Esophagus squamous epithelium (tissue), 5 donors: ENCODE measurements at places on chromosomes 7 and 10. TPM values are rescaled to one million over a fixed set of nuclear protein-coding genes. Genes with fewer than 3 reads are reported as not detected.

Gene CXCL12
- 28.4 TPM for total RNA-seq

DNA sequence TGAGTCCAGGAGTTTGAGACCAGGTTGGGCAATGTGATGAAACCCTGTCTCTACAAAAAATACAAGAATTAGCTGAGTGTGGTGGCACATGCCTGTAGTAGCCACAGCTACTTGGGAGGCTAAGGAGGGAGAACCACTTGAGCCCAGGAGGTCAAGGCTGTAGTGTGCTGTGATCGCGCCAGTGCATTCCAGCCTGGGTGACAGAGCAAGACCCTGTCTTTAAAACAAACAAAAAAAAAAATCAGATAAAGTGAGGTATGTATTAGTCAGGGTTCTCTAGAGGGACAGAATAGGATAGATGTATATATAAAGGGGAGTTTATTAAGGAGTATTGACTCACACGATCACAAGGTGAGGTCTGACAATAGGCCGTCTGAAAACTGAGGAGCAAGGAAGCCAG, 101.5 kb upstream of the GPR26 start:
- H3K36me3 ChIP-seq: no peaks in the 10 kb centered on the region
- H3K4me1 ChIP-seq: no peaks in the 10 kb centered on the region
- H3K27ac ChIP-seq: no peak overlapping the region
- no peak overlapping the region for H3K4me3 ChIP-seq
- no peak for DNase-seq

GRCh38 chr10:122699796-122700455, at the start of gene C10orf120:
Gene C10orf120, minus strand, starts transcription at chr10:122699846. Its CDS starts 56 bp downstream, at chr10:122699790.
- no peaks in the 10 kb centered on the region for H3K36me3 ChIP-seq
- no peaks in the 10 kb centered on the region for H3K4me1 ChIP-seq
- H3K4me3 ChIP-seq: no peak within 1 kb of the TSS
- DNase-seq: no peak

DNA sequence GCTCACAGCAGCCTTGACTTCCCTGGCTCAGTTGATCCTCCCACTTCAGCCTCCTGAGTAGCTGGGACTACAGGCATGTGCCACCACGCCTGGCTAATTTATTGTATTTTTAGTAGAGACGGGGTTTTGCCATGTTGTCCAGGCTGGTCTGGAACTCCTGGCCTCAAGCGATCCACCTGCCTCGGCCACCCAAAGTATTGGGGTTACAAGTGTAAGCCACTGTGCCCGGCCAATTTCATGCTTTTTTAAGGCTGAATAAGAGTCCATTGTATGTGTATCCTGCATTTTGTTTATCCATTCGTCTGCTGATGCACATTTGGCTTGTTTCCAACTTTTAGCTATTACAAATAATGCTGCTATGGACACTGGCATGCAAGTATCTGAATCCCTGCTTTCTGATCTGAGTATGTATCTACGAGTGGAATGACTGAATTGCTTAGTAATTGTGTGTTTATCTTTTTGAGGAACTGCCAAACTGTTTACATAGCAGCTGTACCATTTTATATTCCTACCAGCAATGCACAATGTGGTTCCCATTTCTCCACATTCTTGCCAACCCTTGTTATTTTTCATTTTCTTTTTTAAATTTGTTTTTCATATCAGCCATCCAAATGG, 37.3 kb upstream of the TPST1 start:
- peaks cover 19% of the 10 kb centered on the region for H3K4me1 ChIP-seq
- no peaks in the 10 kb centered on the region for H3K36me3 ChIP-seq
- no peak for DNase-seq
- H3K27me3 ChIP-seq: no peaks in the 10 kb centered on the region

DNA sequence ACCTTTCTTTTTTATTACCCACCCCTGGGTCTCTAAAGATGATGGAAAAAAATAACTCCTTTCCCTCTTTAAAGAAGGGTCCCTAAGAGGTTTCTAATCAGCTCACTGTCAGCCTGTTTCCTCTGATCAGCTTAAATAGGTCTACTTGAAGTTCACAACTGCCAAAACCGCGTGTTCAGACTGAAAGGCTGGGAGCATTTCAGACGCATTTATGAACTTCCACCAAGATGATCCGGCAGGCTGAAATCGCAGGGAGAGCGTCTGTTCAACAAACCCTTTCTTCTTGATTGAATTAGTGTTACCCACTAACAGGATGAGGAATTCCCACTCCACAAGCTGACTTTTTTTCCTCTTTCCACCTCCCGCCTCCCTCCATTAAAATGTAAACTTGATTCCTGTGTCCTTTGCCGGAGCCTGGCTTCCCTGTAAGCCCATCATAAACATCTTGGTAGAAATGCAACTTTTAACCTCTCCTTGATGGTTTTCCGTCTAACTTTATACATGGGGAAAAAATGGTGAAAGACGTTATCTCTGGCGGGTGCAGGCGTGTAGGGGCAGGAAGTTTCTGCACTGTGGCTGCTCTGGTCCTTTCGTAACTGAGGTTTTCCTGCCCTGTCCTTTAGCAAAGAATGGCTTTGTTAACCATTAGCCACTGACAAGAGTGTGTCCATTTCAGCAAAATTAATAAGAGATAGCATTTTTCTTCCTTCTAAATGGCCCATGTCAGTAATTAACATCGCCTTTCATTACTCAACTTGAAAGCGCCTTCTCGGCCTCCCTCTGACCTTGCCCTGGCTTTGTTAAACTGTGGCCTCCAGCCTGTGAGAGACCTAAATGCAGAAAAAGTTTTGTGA, 130.7 kb downstream of the BAMBI start:
- no peak overlapping the region for H3K4me3 ChIP-seq
- no peaks in the 10 kb centered on the region for H3K36me3 ChIP-seq
- no peaks in the 10 kb centered on the region for H3K4me1 ChIP-seq
- no peaks in the 10 kb centered on the region for H3K27me3 ChIP-seq
- DNase-seq: no peak

DNA sequence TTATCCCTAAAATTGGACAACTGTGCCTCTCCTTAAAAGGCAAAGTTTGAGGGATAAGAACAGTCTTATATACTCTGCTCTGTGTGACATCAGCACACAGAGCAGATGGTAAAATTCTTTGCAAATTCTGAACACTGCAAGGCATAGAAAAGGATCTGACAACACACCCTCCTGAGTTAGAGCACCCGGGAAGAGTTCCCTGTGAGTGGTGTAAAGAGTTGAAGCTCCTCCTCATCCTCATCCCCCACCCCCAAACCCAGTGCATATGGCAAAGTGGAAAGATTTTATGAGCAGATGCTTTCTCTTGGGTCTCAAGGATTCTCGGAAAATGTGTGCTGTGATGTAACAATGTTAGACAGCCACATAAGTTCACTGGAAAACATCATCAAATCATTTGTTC, 40.0 kb upstream of the DGKI start:
- DNase-seq: no peak
- peaks cover under 1% of the 10 kb centered on the region for H3K36me3 ChIP-seq
- H3K4me3 ChIP-seq: no peak overlapping the region
- no peaks in the 10 kb centered on the region for H3K4me1 ChIP-seq

- H3K4me1 ChIP-seq: peaks cover 24% of the 10 kb centered on the region
- H3K27ac ChIP-seq: peak overlapping the region; percentile 87
Observed at GRCh38 chr7:44979481-44980392, 922 bp upstream of the MYO1G start.

DNA sequence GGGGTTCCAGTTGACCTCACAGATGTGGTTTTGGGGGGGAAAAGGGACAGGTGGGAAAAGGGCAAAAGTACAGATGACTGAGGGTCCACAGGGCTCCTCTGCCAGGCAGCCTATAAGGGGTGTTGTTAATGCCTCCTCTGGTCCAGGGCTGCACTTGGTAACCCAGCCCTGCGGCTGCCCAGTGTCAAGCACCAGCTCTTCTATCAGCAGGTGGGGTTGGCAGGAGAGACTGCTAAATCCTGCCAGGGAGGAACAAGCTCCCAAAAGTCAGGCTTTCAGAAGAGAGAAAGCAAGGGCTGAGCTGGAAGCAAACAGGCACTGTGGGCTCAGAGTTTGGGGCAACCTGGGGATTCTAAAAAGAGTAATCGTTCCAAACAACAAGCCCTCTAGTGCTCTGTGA, 39.1 kb downstream of the LRRC20 start:
- no peaks in the 10 kb centered on the region for H3K4me1 ChIP-seq
- H3K4me3 ChIP-seq: no peak overlapping the region
- H3K27me3 ChIP-seq: no peaks in the 10 kb centered on the region
- peaks cover 15% of the 10 kb centered on the region for H3K36me3 ChIP-seq

DNA sequence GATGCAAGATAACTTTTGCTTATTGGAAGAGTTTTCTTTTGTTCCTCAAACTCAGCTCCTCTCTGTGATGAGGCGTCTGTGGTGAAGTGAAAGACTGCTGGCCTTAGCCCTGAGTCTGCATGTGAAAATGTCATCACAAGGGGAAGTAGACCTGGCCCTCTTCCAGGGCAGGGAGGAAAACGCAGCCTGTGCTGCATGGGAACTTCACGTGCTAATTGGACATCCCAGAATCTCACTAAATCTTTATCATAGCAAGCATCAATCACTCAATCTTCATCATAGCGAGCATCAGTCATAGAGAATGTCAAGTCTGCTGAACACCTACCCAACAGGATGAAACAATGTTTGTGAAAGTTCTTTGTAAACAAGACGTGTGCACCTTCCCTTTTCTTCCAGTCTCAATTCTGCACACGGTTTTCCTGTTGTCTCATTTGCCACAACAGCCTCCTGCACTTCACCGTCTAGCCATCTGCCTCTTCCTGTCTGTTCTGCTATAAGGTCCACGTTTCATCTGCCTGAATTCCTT, 314.6 kb downstream of the FRMD4A start:
- H3K4me1 ChIP-seq: no peaks in the 10 kb centered on the region
- H3K27ac ChIP-seq: no peak overlapping the region
- no peaks in the 10 kb centered on the region for H3K36me3 ChIP-seq
- H3K4me3 ChIP-seq: no peak overlapping the region

DNA sequence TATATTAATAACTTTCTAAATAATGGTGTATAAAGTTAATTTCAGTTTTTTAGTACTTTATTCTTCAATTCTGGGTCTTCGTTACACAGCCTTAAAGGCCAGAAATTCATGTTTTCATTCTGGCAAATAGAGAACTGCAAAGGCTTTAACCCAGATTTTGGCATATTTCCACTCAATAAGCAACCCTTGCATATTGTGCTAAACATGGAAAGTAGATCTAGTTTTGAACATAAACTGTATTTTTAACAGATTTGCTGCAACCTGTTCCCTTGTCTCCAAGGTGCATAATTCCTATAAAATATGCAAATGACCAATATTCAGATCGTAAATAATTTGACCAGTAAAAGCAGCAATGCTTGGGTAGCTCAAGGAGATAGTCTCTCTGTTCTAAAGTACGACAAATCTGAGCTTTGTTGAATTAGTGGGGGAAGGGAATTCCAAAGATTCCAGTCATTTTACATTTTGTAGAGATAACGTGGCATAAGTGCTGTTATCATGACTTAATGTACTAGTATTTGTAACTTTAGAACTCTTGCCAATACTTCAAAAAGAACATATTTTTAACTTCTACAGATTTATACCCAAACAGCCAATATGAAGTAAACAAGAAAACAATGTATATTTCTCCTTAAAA, 46.4 kb upstream of the RSBN1L start:
- H3K4me3 ChIP-seq: no peak overlapping the region
- no peaks in the 10 kb centered on the region for H3K4me1 ChIP-seq
- no peaks in the 10 kb centered on the region for H3K27me3 ChIP-seq
- H3K36me3 ChIP-seq: no peaks in the 10 kb centered on the region

DNA sequence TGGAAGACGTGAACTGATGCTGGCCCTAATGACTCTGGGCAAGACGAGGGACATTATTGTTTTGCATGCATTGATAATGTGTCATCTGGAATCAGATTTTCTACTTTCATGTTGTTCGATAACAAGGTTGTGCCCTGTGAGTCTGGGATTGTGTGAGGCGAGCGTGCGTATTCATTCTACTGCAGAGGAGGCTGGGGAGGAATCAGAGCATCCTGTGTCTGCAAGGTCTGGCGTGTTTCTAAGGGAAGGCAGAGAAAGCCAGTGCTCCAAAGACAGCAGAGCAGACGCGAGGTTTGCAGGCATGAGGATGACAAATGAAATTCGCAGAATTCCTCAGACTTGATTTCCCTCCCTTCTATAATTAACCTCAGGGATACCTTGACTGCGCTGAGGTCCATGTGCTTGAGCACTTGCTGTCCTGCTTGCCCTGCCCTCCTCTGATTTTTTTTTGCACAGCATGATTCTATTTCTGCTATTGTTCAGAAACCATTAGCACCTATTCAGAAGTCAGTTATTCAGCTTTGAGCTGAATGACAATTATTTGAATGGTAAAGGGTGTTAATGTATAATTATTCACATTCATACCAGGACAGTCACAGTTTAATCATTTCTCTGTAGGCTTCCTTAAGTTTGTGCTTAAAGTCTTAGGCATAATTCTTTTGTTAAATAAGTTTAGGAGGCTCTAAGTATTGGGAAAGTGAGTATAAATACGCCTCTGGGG, 233.6 kb downstream of the EBF3 start:
- H3K27ac ChIP-seq: no peak overlapping the region
- H3K4me3 ChIP-seq: no peak overlapping the region
- DNase-seq: no peak
- no peaks in the 10 kb centered on the region for H3K27me3 ChIP-seq
- H3K4me1 ChIP-seq: no peaks in the 10 kb centered on the region

GRCh38 chr7:650339-651031, 76.0 kb upstream of the DNAAF5 start:
- no peak overlapping the region for H3K4me3 ChIP-seq
- H3K4me1 ChIP-seq: no peaks in the 10 kb centered on the region
- no peak for DNase-seq
- no peak overlapping the region for H3K27ac ChIP-seq

GRCh38 chr7:55964261-55965099, at the start of gene NIPSNAP2:
Gene NIPSNAP2, plus strand, starts transcription at chr7:55964585. Its CDS starts 25 bp downstream, at chr7:55964610.
- peaks cover 19% of the 10 kb centered on the region for H3K4me1 ChIP-seq
- no peaks in the 10 kb centered on the region for H3K27me3 ChIP-seq
- peak within 1 kb of the TSS; percentile 98 for H3K27ac ChIP-seq
- no peak for DNase-seq
- H3K4me3 ChIP-seq: peak within 1 kb of the TSS; percentile 78

DNA sequence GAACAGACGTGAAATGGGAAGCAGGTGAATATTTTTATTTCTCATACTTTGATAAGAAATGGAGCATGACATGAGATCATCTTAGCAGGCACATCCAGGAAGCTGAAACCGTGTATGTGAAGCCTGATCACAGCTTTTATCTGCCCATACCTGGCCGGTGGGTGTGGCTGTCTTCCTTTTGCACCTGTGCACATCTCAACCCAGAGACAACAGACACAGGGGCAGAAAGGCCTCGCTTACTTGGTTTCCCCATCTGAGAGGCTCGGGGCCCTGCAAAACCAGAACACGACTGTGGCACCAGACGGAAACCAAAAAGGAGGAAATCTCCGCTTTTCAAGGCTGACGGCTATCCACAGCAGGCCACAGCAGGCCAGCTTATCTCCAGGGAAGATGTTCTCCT, 116.4 kb downstream of the TCERG1L start:
- no peaks in the 10 kb centered on the region for H3K36me3 ChIP-seq
- no peak overlapping the region for H3K4me3 ChIP-seq
- no peaks in the 10 kb centered on the region for H3K27me3 ChIP-seq
- no peak for DNase-seq
- H3K4me1 ChIP-seq: no peaks in the 10 kb centered on the region
- H3K27ac ChIP-seq: no peak overlapping the region

DNA sequence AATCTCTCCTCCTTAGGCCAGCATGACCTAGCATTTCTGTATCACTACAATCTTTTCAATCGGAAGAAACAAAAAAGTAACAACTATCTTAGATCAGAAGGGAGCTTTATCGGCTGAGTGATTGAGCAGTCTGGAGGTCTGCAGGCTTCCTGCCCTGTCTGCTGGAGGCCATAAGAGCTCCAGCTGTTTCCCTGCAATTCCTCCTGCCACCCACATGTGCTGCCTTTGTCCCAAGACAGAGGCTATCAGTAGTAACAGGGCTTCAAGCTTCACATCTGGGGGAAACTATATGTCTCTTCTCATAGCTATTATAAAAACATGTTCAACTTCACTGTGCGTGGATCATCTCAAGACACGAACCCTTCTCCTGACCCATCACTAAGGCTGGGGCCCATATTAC, 70.1 kb upstream of the VWC2 start:
- H3K4me3 ChIP-seq: no peak overlapping the region
- no peak overlapping the region for H3K27ac ChIP-seq
- no peaks in the 10 kb centered on the region for H3K4me1 ChIP-seq
- no peak for DNase-seq
